Liver (tissue), 10 donors: ENCODE measurements at places on chromosomes 1 and 21. TPM values are rescaled to one million over a fixed set of nuclear protein-coding genes. Genes with fewer than 3 reads are reported as not detected.

HES4 gene
- 1.9 TPM for polyA plus RNA-seq

ROR1 gene
- 0.15 TPM for polyA plus RNA-seq

TMEM53 gene
- 89.2 TPM for polyA plus RNA-seq

ASPM gene
- 1.2 TPM for polyA plus RNA-seq

KCNJ9 gene
- polyA plus RNA-seq: not detected

RIPPLY3 gene
- 0.21 TPM for polyA plus RNA-seq

IARS2 gene
- polyA plus RNA-seq: 43.8 TPM

POLR3GL gene
- 23.4 TPM for polyA plus RNA-seq

SV2A gene
- polyA plus RNA-seq: 0.13 TPM

MPL gene
- polyA plus RNA-seq: 0.03 TPM

PEAR1 gene
- polyA plus RNA-seq: 3.2 TPM

ANKRD45 gene
- polyA plus RNA-seq: not detected

TLR5 gene
- polyA plus RNA-seq: 1.1 TPM

IRF6 gene
- 17.5 TPM for polyA plus RNA-seq

PMVK gene
- 22.6 TPM for polyA plus RNA-seq

C1orf167 gene
- not detected for polyA plus RNA-seq

MYOC gene
- polyA plus RNA-seq: not detected

FAM72D gene
- not detected for polyA plus RNA-seq

SOX13 gene
- polyA plus RNA-seq: 9.1 TPM

ZNF695 gene
- not detected for polyA plus RNA-seq
